ENCODE measurements at places on chromosomes 3 and 15. TPM values are rescaled to one million over a fixed set of nuclear protein-coding genes. Genes with fewer than 3 reads are reported as not detected.

ACAN gene
- total RNA-seq = not detected

RPN1 gene
- total RNA-seq = 268 TPM

ZDHHC23 gene
- 3.7 TPM for total RNA-seq

CCDC54 gene
- total RNA-seq = not detected

MCF2L2 gene
- 0.66 TPM for total RNA-seq

SMCO1 gene
- total RNA-seq = not detected

XCR1 gene
- not detected for total RNA-seq

ZCWPW2 gene
- total RNA-seq = 0.88 TPM

MDFIC2 gene
- not detected for total RNA-seq

COL6A5 gene
- not detected for total RNA-seq

RAB6B gene
- 6.3 TPM for total RNA-seq

CFAP20DC gene
- 0.38 TPM for total RNA-seq

SLC28A2 gene
- total RNA-seq = not detected
